Stimulated activated CD4-positive, alpha-beta T cell treated with anti-CD3 and anti-CD28 coated beads, Interleukin-4, amount 100 ng/mL, for 4 hours (primary cell): ENCODE measurements at places on chromosomes 2 and 18.

- no peak for DNase-seq
These were observed 9.9 kb downstream of the KLHL23 start for GRCh38 chr2:169743549-169743948.

DNA sequence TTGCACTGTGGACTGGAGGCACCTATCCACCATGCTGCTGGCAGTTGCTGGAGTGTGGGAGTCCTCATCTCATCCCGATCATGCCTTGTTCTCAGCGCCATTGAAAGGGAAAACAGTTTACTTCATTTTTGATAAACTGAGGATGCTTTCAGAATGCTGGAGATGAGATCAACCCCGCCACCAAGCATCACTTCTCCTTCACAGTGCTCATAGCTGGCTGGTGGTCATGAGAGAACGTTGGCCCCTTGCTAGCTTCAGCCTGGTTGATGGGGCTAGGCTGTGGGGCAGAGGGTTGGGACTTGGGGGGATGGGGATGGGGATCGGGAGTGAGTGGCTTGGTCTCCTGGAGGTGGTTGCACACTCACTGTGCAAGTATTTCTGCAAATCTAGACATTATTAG is 30.1 kb downstream of the SOX11 start:
- DNase-seq: no peak

DNA sequence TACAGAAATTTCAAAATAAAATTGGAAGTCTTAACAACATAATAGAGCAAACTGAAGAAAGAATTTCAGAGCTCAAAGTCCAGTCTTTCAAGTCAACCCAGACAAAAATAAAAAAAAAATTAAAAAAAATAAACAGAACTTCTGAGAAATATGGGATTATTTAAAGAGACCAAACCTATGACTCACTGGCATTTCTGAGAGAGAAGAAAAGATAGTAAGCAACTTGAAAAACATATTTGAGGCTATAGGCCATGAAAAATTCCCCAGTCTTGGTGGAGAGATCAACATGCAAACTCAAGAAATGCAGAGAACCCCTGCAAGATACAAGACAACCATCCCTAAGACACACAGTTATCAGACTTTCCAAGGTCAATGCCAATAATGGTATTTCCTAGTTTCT is 167.4 kb downstream of the RNF144A start:
- DNase-seq: no peak

DNA sequence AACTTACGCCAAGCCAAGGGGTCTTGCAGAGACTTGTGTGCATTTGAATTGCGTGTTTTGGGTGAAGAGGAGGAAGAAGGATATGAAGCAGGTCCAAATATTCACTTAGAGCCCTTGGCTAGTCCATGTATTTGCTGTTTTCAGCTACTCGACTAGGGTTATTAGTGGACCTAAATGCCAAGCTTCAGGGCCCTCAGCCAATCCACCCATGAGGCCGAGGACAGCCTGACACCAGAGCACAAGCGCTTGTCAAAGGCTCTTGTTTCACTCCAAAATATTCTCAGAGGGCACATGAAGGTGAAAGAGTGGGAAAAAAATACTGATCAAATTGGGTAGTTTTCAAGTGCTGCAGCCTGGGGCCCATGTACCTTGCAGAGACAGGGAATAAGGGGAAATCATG is 174.8 kb upstream of the ACAA2 start:
- no peak for DNase-seq

DNA sequence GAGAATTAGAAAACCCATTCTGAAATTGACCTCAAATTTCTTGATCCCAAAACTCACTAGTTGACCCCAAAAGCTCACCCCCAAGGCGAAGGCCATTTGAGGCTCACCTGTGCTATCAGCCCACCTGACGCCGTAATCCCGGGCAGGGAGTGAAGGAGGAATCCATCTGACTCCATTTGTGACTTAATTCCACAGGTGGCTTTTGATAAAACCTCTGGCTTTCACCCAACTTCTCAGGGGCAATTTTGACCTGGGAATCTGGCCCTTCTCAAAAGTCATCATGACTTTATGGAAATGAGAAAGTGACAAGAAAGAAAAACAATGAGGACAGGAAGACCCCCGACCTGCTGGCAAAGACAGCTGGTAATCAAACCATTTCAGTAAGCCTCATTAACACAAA is 86.9 kb upstream of the SALL3 start:
- DNase-seq: no peak

DNA sequence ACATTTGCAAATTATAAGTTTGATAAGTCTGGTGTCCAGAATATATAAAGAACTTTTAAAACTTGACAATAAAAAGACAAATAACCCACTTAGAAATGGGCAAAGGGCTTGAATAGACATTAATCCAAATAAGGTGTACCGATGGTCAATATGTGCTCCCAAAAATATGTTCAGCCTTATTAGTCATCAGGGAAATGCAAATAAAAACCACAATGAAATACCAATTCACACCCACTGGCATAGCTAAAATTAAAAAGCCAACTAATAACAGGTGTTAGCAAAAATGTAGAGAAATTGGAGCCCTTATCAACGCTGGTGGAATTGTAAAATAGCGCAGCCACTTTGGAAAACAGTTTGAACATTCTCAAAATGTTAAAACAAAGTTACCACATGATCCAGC is 79.0 kb upstream of the SCG2 start:
- no peak for DNase-seq

GRCh38 chr2:105765415-105766299 is 20.9 kb downstream of the NCK2 start:
- DNase-seq: no peak
